ENCODE measurements at places on chromosomes 1 and 21. TPM values are rescaled to one million over a fixed set of nuclear protein-coding genes. Genes with fewer than 3 reads are reported as not detected.

DNA sequence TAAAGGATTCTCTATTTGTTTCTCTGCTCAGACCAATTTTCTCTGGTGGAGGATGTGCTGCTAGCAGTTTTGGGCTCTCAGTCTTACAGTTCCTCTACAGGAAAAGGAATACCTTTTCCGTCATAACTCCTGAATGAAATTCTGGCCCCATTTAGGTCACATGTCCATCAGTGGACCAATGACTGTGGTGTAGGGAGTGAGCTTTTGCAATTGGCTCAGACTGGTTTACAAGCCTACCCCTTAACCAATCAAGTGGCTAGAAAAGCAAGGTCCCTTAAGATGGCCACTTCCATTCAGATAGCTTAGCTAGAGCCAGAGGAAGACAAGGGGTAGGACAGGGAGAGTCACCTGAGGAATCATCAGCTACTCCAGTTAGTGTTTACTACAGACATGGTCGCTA lies 16.4 kb upstream of the ZNF281 start:
- DNase-seq: no peak

DNA sequence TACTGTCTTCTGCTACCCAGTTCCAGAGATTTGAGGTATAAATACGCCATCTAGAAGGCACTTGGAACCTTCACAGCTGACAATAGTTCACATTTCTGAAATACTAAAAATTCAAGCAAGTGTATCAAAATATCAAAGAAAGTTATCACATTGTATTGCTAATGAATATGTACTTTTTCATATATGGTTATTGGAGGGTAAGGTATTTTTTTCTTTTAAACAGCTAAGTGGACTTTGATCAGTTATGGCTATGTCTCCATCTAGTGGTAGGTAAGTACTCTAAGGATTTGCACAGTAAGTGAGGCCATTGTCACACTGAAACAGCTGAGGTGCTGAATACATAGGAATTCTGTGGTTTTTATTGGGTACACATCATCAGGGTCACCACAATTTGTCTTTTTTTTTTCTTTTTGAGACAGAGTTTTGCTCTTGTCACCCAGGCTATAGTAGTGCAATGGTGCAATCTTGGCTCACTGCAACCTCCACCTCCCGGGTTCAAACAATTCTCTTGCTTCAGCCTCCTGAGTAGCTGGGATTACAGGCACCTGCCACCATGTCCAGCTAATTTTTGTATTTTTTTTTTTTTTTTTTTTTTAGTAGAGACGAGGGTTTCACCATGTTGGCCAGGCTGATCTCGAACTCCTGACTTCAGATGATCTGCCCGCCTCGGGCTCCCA lies 49.1 kb upstream of the CR2 start:
- no peak for DNase-seq

DNA sequence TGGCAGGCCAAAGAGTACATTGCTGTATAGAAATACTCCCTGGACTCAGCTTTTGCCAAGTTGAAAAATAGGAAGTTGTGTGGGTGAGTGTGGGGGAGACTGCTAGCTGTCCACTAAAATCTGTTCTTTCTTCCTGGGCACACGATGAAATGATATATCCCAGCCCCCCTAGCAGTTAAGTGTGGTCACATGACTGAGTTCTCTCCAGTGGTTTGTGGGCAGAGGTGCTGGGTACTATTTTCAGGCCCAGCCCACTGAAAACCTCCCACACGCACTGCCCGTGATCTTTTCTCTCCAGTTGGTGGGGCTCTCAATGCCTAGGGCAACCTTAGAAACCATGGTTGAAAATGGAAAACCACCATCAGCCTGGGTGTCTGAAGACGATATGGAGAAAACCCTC lies 119.7 kb upstream of the LMO4 start:
- no peak for DNase-seq

- no peak for DNase-seq
These were observed 15.3 kb downstream of the RAB4A start for GRCh38 chr1:229286099-229286766.

GRCh38 chr1:65357291-65357960 lies 48.1 kb downstream of the DNAJC6 start:
- DNase-seq: no peak

- DNase-seq: no peak
These were observed 251.9 kb downstream of the RGS7 start for GRCh38 chr1:241105147-241105546.

DNA sequence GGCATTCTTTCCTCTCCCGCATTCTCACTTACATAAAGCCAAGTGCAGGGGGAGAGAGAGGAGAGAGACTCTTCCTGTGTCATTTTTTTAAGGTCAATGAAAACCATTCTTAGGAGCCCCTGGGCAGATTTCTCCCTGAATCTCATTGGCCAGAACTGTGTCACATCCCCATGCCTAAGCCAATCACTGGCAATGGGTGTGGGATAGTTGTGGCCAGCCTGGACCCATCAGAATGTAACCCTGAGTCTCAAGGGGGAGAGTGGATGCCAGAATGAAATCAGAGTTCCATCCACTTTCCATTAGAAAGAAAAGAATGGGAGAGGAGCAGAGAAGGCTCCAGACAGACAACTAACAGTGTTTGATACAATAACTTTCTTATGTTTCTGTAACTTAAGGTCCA lies 31.2 kb upstream of the COQ8A start:
- no peak for DNase-seq

- DNase-seq: no peak
These were observed 143.0 kb downstream of the RERE start for GRCh38 chr1:8674481-8674880.

KRTCAP2 gene
- 127 TPM for total RNA-seq

OR2AJ1 gene
- not detected for total RNA-seq

TNNT2 gene
- total RNA-seq: not detected

DNA sequence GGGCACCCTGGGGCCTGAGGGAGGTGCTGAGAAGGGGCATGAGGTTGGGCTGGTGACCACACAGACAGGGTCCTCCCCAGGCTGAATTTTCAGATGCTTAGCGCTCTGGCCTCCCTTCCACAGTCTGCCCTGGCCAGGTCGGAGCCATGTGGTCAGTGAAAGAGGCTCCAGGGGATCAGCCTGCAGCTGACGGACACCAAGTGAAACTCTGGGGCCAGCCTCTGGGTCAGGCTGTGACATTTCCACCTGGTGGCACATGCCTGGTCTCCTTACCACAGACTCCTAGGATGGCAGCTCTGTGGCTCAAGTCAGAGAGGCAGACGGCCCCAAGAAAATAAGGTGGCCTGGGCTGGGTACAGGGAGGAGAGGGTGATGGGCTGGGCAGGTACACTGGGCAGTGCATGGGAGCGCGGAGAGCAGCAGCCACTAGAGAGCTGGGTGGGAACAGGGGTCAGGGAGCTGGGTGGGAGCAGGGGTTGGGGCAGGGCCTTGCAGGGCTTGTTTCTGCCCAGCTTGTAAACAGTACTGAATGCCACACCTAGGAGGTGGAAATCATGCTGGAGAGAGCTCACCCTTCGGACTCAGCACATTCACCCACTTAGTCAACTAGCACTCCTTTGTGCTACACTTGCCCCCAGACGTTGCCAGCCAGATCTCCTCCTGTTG lies 20.7 kb upstream of the ADARB1 start:
- no peak for DNase-seq

HEYL gene
- 0.10 TPM for total RNA-seq

DNA sequence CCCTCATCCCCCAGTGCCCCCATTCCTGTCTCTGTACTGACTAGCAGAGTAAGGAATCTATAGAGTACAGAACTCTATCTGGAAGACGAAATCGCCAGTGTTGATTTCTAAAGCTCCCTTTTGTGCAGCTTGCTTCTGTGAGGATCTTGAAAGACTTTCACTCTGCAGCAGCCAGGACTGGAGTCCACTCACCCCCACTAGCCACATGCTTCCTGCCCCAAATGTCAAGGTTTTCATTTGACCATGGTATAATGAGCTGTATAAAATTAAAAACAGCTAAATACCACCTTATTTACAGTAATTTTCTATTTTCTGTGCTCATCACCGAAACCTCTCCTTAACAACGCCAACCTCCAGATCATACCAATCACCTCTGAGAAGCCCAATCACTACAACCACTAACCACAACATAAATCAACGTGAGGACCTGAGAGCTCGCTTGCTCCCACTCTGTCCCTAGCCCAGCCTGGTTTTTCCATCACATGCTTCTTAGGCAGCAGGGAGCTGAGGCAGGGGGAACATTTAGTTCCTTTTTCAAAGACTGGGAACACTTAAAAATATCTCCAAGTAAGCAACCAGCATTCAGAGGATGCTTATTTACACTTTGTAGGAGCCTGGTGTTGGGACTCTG lies 56.1 kb upstream of the IRF2BP2 start:
- no peak for DNase-seq

MTHFR gene
- total RNA-seq: 31.5 TPM

All from T-helper 17 cell (primary cell).